ENCODE measurements at places on chromosomes 4 and X.

GRCh38 chr4:103268746-103269145 is 70.6 kb upstream of the CENPE start:
- no peak for DNase-seq

GRCh38 chrX:39519030-39519488 is 578.7 kb downstream of the BCOR start:
- DNase-seq = no peak

DNA sequence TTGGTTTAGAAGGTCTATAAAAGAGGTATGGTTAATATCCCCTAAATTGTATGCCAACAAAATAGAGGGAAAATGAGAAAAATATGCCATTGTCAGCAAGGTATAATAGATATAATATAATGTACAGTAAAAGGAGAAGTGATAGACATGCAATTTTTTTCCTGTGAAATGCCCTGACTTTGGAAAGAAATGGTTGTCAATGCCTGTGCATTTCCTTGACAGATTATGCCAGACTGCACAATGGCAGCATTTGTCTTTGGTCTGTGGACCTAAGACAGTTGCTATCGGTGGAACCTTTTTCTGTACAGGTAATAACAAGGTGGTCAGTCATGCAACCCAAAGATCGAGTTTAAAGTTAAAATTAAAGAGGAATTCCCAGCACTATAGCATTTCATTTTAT is 301.7 kb downstream of the CFAP299 start:
- no peak for DNase-seq

DNA sequence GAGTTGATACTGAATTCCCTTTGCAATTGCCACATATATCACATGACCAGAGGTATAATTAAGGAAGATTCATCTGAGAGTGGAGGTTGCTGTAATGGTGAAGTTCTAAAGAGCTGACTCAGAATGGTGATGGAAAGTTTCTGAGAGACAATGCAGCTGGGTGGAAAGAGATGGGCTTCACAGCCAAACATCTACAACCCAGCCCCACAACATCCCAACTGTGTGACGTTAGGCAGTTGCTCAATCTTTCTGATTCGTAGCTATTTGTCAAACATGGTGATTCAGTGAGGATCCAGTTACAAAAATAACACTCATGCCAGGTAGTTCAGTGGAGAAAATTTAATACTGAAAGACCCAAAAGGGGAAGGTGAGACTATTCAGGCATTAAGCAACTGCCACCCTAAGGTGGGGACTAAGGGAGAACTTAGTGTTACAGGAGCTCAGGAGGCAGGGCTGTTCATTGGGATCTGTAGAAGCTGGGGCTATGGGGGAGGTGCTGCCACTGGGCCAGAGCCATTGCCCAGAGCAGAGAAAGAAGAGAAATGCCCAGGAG is 6.9 kb upstream of the AFF1 start:
- DNase-seq = peak; percentile 96

GRCh38 chr4:48369248-48369647 is 27.9 kb downstream of the SLAIN2 start:
- DNase-seq = no peak

DNA sequence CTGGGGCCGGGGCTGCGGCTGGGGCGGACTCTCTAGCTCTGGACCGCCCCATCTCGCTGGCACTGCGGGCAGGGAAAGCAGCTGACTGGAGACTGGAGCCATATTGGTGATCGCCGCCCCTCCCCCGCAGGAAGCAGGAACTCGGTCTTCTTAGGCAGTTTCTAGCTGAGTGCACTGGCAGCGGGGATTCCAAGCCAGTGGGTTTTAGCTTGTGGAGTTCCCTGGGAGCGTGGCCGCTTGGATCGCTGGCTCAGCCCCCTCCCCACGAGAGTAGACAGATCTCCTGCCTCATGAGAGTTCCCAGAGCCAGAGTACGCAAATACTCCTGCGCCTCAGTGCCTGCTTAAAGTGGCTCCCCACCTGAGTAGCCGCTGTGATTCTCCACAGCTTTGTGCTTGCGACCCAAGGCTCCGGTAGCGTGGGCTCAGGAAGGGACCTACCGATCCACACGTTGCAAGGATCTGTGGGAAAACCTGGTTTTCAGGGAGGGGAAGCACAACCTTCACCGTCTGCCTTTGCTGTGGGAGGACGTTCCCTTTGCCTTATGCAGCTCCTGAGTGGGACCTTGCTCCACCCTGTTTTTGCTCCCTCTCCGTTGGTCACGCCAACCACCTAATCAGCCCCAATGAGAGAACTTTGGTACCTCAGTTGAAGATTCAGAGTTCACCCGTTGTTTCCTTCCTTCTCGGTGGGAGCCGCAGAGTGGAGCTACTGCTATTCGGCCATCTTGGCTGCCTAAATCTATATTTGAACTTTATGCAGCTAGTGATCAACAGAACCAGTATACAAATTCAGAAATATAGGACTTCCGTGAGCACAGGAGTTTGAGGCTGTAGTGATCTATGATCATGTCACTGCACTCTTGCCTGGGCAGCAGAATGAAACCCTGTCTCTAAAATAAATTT is 803.9 kb upstream of the PCDH10 start:
- no peak for DNase-seq

DNA sequence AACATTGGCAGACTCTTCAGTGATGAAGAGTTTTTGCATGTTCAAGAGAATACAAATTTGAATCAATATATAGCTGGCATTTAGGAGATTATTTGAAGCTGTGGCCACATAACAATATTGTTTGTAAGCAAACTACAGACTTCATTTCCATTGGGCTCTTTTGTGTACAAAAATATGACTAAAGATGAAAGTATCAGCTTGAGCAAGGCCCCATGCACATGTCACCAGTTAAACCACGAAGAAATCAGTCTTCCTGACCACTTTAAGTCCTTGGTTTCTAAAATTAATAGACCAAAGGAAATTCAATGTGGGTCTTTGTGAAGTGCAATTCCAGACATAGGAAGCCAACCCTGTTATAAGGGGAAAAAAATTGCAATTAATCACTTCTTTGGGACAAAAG is 1664.6 kb upstream of the ADGRL3 start:
- DNase-seq = no peak

GRCh38 chrX:100376576-100376975 is 33.5 kb downstream of the PCDH19 start:
- DNase-seq = no peak

DNA sequence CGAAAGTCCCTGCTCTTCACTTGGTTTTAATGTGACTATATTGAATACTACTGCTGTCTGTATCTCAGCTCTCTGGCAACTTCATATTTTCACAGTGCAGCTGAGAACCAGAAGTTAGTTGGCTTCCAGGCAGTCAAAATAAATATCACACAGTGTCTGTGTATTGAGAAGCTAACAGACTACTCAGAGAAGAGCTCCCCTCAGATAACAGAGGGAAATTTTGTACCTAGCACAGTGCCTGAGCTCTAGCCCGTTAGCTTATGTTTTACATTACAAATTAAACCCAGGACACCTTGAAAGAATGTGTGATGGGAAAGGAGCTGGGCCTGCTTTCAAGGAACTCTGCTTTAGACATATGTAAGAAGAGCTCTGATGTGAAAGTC is 22.7 kb downstream of the JADE1 start:
- no peak for DNase-seq

DNA sequence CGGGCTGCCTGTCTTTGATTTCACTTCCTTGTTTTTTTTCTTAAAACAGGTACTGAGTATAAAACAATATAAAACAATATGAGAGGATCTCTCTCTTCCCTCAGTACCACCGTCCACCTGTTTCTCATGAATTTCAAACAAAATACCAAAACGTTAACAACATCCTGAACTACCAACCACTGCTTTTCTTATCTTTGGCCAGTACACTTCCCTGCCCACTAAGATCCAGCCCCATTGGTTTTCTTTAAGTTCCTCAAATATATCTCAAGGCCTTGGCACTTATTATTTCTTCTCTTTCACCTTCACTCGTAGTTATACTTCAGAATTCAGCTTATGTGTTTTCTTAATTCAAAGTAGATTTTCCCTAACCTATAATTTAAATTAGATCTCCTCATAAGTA is 370.2 kb upstream of the GRIA3 start:
- DNase-seq = no peak

DNA sequence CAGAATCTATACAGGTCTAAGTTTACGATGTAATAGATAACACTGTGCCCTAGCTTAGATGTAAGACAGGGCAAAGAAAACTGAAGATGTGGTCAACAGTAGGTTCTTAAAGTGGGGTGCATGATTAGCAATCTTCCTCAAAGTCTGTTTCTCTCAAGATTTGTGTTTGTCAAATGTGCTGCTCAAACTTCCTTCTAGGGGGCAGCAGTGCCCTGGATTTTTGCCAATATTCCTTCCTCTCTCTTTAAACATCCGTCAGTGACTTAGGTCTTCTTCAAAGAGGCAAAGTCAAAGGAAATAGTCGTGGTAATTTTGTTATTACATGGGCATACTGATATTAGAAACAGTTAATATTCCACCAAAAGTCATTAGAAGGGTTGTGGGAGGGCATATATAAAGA is 4.2 kb upstream of the PDHA2 start:
- DNase-seq = peak; percentile 29

DNA sequence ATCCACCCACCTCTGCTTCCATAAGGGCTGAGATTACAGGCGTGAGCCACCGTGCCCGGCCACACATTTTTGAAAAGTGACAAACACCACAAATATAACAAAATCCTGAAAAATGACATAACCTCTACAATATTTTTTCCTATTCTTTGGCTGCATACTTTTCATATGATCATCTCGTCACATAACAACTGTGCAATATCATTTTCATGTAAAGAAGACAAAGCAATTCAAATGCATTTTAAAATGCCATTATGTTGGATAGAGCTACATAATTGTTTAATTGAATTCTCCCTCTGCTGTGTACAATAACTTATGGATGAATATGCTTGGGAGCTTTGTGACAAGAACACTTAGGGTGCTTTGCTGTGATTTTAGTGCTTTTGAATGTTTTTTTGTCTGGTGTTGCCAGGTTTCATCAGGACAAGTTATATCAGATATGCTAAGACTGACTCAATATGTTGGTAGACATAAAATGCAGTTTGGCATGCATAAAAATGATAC is 132.9 kb downstream of the CHIC2 start:
- DNase-seq = no peak

- no peak for DNase-seq
Measured at GRCh38 chrX:40174854-40175510, 77.2 kb upstream of the BCOR start.

- no peak for DNase-seq
Measured at GRCh38 chrX:139883984-139884383, 48.9 kb downstream of the ATP11C start.

- DNase-seq = no peak
Measured at GRCh38 chr4:40730091-40730679, 19.6 kb upstream of the NSUN7 start.

Measured in kidney glomerular epithelial cell (primary cell).